ENCODE measurements at places on chromosomes 11 and 22. TPM values are rescaled to one million over a fixed set of nuclear protein-coding genes. Genes with fewer than 3 reads are reported as not detected.

DNA sequence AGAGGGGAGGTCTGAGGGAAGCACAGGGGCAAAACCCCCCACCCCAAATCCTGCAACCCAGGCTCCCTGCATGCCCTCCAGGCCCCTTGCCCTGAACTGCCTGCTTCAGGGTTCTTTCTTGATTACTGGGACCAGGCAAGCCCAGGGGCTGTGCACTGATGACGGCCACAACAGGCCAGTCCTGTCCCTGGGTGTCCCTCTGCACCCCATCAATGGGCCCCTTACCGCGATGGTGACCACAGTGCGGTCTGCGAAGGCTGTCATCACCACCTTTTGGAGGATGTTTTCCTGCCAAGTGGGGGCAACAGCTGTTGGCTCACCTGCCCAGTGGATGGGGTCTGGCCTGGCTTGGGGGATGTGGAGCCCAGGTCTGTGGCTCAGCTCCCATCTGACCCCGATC, 5.0 kb upstream of the KCNJ11 start:
- no peak overlapping the region for H3K4me3 ChIP-seq
- H3K36me3 ChIP-seq = no peaks in the 10 kb centered on the region
- DNase-seq = no peak
- no peaks in the 10 kb centered on the region for H3K27me3 ChIP-seq

The APOL4 gene
- not detected for total RNA-seq

DNA sequence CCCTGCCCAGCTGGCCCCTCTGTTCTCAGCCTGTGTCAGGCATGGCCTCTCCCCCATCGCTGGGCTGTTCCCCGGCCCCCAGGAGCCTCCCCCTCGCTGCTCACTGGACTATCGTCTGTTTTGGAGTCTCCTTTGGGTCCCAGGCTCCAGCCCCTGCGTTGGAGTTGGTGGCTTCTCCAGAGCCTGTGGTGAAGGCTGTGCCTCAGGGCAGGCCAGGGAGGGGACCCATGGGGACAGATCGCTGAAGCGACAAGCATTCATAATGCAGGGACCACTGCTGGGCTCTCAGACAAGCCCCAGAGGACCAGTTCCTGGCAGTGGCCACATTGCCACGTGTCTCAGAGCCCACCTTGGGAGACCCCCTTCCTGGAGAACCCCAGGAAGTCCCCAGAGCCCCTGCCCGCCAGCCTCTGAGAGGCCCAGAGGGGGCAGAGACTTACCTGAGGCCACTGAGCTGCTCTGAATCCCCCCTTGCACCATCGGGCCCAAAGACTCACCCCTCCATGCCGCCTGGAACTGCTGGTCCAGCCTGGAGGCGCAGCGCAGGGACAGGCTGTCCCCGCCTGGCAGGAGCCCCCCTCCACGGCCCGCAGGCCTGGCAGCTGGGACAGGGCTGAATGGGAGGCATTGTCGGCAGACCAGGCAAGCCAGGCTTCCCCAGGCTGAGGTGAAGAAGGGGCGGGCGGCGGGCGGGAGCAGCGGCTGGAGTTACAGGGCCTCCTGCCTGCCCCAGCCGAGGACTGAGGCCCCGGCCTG, at the start of gene CHADL:
CHADL (minus strand) TSS at position 555 of the 756 bp plus-strand sequence; CDS start at position 505, 50 bp downstream.
- no peaks in the 10 kb centered on the region for H3K27me3 ChIP-seq
- 0 out of 2 replicates have a peak, but pooled peaks cover 5% of the 10 kb centered on the region for H3K4me1 ChIP-seq
- no peak for DNase-seq
- H3K36me3 ChIP-seq = no peaks in the 10 kb centered on the region
- H3K4me3 ChIP-seq = no peak within 1 kb of the TSS
- H3K27ac ChIP-seq = no peak within 1 kb of the TSS

The RCOR2 gene
- 1.5 TPM for total RNA-seq

The RNF26 gene
- total RNA-seq = 85.8 TPM

GRCh38 chr11:128610721-128611617, 23.6 kb upstream of the ETS1 start:
- H3K27ac ChIP-seq = no peak overlapping the region
- H3K4me1 ChIP-seq = no peaks in the 10 kb centered on the region
- no peaks in the 10 kb centered on the region for H3K36me3 ChIP-seq
- 0 out of 2 replicates have a peak, but pooled peaks cover 3% of the 10 kb centered on the region for H3K27me3 ChIP-seq
- no peak for DNase-seq

- H3K4me3 ChIP-seq = no peak overlapping the region
- no peak overlapping the region for H3K27ac ChIP-seq
- no peak for DNase-seq
Measured at GRCh38 chr11:40683010-40683409, 776.4 kb downstream of the LRRC4C start.

The OR51B5 gene
- total RNA-seq = not detected

The LIF gene
- total RNA-seq = 8.0 TPM

- no peaks in the 10 kb centered on the region for H3K36me3 ChIP-seq
- DNase-seq = no peak
- no peak overlapping the region for H3K4me3 ChIP-seq
- H3K4me1 ChIP-seq = no peaks in the 10 kb centered on the region
- H3K27ac ChIP-seq = peak overlapping the region; percentile 39
- no peaks in the 10 kb centered on the region for H3K27me3 ChIP-seq
Measured at GRCh38 chr22:47043835-47044721, 281.6 kb downstream of the TBC1D22A start.

The SHANK2 gene
- 177 TPM for total RNA-seq

GRCh38 chr11:122360875-122361274, 244.9 kb upstream of the BLID start:
- no peaks in the 10 kb centered on the region for H3K36me3 ChIP-seq
- H3K27ac ChIP-seq = no peak overlapping the region
- H3K4me1 ChIP-seq = no peaks in the 10 kb centered on the region
- H3K4me3 ChIP-seq = no peak overlapping the region

DNA sequence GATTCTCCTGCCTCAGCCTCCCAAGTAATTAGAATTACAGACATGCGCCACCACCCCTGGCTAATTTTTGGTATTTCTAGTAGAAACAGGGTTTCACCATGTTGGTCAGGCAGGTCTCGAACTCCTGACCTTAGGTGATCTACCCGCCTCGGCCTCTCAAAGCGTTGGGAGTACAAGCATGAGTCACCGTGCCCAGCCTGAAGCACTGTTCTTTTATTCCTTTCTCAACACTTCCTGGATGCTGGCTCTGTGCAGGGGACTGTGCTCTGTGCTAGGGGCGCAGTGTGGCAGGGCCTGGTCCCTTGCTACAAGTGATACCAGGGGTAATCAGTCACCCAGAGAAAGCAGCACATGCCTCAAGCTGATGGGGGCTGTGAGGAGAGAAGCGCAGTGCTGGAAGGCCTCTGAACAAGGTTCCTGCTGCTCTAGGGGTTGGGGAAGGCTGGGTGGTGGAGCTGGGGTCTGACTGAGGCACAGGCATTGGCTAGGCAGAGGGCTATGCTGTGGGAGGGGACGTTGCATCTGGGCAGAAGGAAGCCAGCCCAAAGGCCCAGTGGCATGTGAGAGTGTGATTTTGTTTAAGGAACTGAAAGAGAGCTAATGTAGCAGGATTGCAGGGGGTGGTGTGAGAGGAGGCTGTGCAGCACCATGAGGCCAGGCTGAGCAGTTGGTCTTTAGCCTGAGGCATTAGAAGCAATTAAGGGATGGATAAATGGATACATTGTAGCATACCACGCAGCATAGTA, 42.5 kb downstream of the CABIN1 start:
- no peak for DNase-seq
- no peaks in the 10 kb centered on the region for H3K36me3 ChIP-seq
- H3K4me1 ChIP-seq = no peaks in the 10 kb centered on the region
- H3K27ac ChIP-seq = no peak overlapping the region
- H3K4me3 ChIP-seq = no peak overlapping the region
- no peaks in the 10 kb centered on the region for H3K27me3 ChIP-seq

The IL17REL gene
- not detected for total RNA-seq

DNA sequence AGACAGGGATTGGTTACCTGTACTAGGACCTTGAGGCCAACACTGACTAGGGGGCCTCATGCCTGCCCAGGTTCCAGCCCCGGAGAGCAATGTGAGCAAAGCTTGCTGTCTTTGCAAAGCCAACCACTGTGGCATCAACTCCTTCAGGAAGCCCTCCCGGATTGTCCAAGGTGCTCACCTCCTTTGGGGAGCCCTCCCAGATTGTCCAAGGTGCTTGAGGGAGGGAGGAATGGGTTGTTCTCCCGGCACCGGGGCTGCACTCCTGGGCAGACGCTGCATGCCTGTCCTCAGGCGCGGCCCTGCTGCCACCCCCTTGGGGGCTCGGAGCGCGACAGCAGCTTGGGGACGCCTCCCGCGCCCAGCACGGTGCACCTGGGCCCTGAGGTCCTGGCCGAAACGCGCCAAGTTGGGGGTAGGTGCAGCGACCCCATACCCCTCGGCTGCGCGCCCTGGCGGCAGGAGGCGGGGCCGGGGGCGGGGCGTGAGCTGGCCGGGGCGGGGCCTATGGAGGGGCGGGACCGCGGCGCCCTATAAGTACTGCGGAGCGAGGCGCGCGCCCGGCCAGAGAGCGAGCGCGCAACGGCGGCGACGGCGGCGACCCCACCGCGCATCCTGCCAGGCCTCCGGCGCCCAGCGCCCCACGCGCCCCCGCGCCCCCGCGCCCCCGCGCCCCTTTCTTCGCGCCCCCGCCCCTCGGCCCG, at the start of gene CD81:
CD81 (plus strand) TSS at position 560 of the 701 bp plus-strand sequence. CDS start 240 bp downstream, outside the sequence.
- peaks cover 20% of the 10 kb centered on the region for H3K4me1 ChIP-seq
- H3K4me3 ChIP-seq = peak within 1 kb of the TSS; percentile 72
- H3K27me3 ChIP-seq = no peaks in the 10 kb centered on the region
- no peaks in the 10 kb centered on the region for H3K36me3 ChIP-seq
- peak within 1 kb of the TSS; percentile 69 for H3K27ac ChIP-seq

DNA sequence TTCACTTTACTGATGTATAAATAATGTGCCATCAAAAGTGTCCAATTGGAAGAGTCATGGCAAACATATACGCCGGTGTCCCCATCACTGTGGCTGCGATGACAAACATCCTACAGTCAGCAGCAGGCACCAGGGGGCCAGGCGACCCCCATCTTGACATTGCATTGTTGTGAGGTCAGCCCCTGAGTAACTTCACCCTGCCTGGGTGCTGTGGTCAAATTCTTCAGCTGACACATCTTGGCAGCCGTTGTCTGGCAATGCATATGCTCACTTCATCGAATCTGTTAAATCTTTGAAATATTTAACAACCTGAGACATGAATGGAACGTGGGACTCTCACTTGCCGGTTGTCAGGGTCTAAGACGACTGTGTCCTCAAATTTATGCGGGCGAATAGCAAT, 430.9 kb downstream of the BRD1 start:
- no peak overlapping the region for H3K27ac ChIP-seq
- no peak overlapping the region for H3K4me3 ChIP-seq
- DNase-seq = no peak
- no peaks in the 10 kb centered on the region for H3K36me3 ChIP-seq

DNA sequence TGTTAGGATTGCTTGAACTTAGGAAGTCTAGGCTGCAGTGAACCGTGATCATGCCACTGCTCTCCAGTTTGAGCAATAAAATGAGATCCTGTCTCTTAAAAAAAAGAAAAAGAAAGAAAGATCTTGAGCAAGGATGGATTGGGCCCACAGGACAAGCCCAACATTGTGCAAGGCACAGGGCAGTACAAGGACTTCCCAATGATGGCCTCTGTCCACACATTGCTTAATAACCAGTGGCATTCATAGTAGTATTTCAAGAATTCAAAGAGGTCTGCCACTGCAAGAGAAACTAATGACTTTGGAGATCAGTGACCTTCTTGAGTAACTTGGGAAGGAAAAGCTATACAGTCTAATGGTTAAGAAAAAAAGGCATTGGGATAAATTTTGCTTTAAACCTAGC, 44.6 kb downstream of the SEZ6L start:
- H3K4me1 ChIP-seq = no peaks in the 10 kb centered on the region
- no peaks in the 10 kb centered on the region for H3K27me3 ChIP-seq
- H3K27ac ChIP-seq = no peak overlapping the region
- no peaks in the 10 kb centered on the region for H3K36me3 ChIP-seq

DNA sequence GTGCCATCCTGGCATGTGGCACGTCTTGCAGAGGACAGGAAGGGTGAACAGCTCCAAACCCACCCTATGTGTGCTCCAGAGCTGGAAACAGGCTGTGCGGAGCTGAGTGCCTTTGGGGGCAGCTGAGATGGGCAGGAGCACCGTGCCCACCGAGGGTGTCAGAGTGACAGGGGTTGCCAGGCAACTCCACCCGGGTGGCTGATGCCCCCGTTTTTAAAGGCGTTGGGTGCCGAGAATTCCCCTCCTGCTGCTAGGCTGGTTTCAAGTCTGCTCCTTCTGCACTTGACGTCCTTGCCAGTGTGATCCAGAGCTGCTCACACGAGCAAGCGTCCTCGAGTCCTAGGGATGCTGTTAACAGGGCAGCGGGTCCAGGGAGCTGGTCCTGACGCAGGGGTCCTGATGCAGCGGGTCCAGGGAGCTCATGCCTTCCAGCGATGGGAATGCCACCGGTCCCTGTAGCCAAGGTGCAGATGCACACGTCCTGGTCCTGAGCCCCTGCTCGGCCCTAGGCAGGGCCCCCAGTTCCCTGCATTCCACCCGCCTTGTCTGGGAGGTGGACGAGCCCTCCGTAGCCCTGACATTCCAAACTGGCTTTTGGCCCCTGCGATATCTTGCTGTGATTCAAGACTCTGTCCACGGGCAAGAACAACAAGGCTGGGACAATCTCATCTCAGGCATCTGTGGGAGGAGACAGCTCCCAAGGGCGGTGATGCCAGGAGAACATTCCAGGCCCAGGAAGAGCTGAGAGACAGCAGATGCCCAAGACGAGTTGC, 4.9 kb downstream of the KCNQ1 start:
- peaks cover 6% of the 10 kb centered on the region for H3K27me3 ChIP-seq
- no peak overlapping the region for H3K4me3 ChIP-seq
- H3K27ac ChIP-seq = no peak overlapping the region

DNA sequence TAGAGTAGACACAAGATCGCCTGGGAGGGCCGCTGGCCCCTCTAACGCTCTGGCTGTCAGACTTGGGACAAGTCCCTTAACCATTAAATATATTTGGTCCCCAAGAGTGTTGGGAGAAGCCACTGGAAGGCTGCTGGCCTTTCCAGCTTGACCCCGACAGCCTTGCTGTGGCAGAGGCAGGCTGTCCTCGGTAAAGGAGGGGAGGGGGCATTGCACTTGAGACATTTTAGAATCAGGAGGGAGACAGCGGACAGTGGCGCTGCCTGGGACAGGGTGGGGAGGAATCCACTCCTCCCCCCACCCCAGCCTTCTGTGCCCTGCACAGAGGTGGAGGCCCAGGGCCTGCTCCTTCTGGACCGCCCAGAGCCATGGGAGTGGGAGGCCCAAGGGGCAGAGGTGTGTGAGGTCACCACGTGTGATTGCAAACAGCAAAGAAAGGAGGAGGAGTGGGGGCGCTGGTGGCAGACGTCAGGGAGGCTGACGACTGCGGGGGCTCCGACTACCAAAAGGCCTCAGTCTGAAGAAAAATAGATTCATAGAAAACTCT, 28.9 kb downstream of the APOL1 start:
- H3K36me3 ChIP-seq = peaks cover 10% of the 10 kb centered on the region
- H3K27me3 ChIP-seq = no peaks in the 10 kb centered on the region
- H3K4me3 ChIP-seq = no peak overlapping the region
- H3K27ac ChIP-seq = no peak overlapping the region
- H3K4me1 ChIP-seq = no peaks in the 10 kb centered on the region
